ENCODE measurements at places on chromosomes 16 and 17.

DNA sequence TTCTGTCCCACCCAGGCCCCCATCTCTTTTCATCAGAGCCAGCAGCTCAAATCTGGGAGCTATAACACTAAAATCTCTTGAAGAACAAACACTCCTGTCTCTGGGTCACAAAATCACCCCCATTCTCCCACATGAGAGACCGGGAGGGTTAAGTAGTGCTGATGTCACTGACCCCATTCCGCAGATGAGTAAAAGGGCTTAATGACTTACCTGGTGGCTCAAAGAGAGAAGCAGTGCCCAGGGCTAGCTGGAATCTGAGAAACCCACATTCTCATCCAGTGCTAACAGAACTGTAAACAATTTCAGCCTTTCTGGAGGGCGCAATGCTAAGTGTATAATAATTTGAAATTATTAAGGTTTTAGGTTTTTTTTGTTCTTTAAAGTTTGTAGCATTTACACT, 26.3 kb upstream of the LHX1 start:
- no peak for DNase-seq

- DNase-seq = no peak
Observed at GRCh38 chr17:55870044-55870443, 119.2 kb downstream of the PCTP start.

DNA sequence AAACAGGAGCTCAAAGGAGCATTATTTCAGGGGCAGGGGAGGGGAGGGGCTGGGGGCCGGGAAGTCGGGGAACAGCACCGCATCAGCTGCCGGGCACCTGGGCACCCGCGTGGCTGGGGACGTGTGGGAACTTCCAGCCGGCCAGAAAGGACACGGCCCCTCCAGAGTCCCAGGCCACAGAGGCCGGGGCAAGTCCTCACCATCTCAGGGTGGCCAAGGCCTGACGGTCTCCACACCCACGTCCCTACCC, 1.1 kb downstream of the PGAP6 start:
- DNase-seq = no peak

DNA sequence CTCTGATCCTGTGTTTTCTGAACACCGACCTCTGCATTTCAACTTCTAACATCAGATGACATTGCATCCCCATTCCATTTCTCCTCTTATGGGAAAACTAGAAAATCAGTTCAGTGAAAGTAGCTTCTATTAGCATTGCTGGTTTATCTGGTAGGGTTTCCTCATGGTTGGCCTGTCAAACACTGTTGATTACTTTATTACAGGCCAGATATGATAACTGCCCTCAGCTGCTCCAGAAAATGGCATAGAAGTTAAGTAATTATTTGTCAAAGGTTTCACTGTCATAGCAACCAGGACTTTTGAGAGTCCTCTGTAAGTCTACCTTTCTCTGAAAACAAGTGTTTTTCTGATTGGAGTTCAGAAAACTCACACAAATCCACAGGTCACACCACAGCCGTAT, 3.0 kb downstream of the GFOD2 start:
- DNase-seq = no peak

- no peak for DNase-seq
Observed at GRCh38 chr17:80516171-80516932, 28.3 kb upstream of the RPTOR start.

GRCh38 chr16:74281300-74281699, 15.3 kb upstream of the PSMD7 start:
- peak; percentile 8 for DNase-seq

DNA sequence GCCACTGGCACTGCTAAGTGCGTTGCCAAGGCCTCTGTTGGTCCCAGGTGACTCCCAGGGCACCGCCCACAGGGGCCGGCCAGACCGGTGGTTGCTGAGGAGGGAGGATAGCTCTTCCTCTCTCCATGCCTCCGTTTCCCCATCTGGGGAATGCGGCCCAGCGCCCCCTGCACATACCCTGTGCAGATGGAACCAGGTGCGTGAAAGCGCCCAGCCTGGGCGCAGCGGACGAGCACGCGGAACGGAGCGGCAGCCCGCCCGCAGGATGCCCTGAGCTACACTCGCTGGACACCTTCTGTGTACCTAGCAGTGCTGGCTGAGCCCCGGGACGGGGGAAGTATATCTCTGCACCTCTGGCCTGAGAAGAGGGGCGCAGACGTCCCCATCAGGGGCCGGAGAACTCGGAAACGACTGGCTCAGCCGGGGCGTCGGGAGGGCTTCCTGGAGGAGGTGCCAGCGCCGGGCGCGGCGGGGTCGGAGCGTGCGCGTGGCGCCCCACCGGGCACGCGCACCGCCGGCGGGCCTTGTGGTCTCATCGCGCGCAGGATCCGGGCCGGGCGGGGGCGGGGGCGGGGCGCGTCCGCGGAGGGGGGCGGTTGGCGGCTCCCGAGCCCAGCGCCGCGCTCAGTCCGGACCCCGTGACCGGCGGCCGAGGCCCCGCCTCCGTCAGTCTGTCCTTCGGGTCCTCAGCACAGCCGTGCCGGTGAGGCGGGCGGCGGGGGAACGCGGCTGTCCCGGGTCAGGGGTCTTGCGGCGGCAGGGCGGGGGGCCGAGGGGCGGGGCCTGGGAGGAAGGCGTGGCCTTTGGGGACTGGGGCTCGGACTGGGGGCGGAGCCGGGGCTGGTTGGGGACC, at the start of the genes CCDC78 and HAGHL:
TSS of gene CCDC78 (minus strand) at position 6 of the 853 bp plus-strand sequence. CDS start 76 bp downstream, outside the sequence.
TSS of gene HAGHL (plus strand) at position 669 of the 853 bp plus-strand sequence. CDS start 404 bp downstream, outside the sequence.
- no peak for DNase-seq

GRCh38 chr16:57305159-57305811, 20.8 kb upstream of the PLLP start:
- no peak for DNase-seq

- DNase-seq = no peak
Observed at GRCh38 chr17:42537156-42537805, 1.2 kb downstream of the NAGLU start.

DNA sequence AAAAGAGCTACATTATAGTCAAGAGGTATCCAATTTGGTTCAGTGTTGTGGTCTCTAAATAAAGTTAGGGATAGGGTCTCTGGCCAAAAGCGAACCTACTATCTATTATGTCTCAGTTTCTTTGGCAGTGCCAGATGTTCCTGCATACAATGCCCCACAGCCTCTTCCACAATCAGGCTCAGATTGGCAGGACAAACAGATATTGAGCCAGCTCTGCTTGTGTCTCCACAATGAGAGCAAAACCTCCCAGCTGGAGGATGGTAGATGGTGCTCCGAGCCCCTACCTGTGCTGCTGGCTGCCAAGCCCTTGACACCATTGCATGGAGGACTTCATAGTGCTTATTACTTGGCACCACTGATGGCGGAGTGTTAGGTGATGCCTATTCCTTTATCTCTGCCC, 19.7 kb downstream of the PHAF1 start:
- DNase-seq = no peak

DNA sequence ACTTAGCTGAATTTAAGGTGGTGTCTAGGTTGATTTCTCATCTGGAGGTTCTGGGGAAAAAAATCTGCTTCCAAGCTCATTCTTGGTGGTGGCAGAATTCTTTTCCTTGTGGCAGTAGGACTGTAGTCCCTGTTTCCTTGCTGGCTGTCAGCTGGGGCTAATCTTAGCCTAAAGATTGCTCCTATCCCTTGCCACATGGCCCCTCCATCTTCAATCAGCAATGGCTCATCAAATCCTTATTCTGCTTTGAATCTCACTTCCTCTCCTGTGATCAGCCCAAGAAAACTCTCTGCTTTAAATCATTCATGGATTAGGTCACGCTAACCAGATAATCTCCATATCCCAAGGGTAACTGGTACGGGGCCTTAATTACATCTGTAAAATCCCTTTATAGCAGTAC, 6.6 kb downstream of the FAM20A start:
- no peak for DNase-seq

Data from A172 (cell line).